ENCODE measurements at places on chromosomes 4 and X. TPM values are rescaled to one million over a fixed set of nuclear protein-coding genes. Genes with fewer than 3 reads are reported as not detected.
A peak's percentile ranks its signal among the peaks of the same experiment; 100 is the strongest.

DNA sequence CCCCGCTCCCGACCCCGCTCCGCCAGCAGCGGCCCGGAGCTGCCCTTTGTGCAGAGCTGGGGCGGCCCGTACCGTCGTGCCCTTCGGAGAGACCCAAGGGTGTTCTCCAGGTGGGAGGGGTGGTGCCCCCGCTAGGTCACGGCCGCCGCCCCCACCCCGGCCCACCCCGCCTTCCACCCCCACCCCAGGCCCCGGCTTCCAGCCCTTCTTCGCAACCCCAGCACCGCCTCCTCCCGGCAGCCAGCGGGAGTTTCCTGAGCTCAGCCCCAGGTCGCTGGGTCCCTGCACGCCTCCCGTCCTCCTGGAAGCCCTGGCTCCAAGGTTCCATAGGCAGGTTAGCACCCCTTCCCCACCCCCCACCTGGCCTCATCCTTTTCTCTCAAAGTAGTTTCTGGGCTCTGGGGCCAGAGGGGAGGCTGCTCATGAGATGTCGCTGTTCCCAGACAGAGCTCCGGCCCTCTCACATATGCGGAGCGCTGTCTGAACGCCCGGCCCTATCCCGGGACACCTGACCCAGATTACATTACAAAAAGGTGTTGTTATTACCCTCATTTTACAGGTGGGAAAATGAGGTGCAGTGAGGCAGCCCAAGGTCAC lies 25.2 kb upstream of the FGFR3 start:
- peak; percentile 42 for DNase-seq

- no peak for DNase-seq
These were observed 1.0 kb upstream of the RELL1 start for GRCh38 chr4:37687194-37687562.

- no peak for DNase-seq
These were observed 20.1 kb upstream of the XPNPEP2 start for GRCh38 chrX:129718676-129719075.

GRCh38 chrX:36978886-36979285 lies 29.3 kb upstream of the FAM47C start:
- DNase-seq = no peak

DNA sequence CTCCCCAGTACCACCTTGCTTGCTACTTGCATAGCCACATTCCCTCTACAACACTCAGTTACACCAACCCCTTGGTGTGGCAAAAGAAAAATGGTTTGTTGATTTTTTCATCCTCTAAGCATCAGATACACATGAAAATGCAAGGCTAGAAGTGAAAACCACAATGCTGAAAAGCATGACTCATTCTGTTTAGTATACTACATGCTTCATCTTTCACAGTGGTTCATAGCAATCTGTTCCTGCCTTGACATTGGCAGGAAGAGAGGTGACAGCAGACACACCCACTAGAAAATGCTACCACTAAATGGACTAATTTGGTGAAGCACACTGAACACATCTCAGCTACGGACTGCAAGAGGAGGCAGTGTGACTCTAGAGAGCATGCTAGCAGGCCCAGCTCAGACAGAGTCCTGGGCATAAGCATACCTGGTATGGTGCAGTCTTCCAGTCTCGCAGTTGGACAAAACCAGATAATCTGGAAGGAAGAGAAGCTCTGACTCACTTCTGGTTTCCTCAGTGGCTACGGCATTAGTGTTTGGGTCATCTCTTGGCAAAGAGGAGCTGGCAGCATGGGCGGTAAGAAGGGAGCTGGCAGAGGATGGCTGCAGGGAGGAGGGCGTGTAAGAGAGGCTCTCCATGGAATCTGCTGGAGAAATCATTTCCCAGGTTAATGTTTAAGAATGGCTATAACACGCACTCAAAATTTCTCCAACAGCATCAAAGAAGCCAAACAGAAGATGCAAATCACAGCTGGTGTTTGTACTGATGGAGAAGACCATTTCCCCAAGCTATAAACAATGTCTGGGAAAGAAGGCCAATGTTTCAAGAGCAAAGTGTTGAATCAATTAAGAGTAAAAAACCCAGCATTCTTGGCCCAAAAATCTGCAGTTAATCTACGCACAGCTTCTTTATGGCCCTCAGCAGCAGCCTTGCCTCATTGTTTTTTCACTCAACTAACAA lies 37.8 kb downstream of the GAB3 start:
- DNase-seq = no peak

DNA sequence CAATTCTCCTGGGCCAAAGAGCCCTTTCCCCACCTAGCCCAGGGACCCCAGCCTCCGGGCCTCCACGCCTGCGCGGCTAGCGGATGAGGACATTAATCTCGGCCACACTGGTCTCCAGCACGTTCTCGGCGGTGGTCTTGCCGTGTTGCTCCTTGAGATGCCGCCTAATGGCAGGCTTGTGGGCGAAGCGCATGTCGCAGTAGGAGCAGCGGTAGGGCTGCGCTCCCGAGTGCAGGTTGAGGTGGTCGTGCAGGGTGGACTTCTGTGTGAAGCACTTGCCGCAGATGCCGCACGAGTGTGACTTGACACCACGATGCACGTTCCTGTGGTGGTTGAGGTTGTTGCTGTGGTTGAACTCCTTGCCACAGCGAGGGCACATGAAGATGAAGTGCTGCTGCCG lies 72.1 kb downstream of the UBE2K start:
- no peak for DNase-seq

DNA sequence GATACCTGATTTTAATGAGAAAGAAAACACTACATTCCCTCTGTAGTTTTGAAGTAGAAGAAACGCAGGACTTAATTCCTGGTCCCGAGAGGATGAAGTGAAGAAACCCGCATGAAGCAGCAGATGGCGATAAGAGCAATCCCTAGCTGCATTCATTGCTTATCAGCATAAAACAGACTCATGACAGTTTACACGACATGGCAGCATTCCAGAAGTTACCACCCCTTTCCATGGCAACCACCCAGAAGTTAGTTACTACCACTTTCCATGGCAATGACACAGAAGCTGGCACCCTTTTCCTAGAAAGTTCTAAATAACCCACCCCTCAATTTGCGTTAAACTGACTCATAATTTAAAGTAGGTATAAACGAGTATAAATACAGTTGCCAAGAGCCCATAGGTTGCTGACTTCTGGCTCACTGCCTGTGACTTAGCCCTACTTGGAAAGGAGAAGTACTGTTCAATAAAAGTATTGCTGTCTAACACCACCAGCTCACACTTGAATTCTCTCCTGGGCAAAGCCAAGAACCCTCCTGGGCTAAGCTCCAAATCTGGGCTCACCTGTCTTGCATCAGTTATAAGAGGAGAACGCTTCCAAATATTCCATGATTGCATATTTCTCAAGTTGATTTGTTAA lies 5.5 kb upstream of the XAGE2 start:
- no peak for DNase-seq

GRCh38 chrX:150575419-150575814 lies 7.0 kb downstream of the MTM1 start:
- DNase-seq = no peak

DNA sequence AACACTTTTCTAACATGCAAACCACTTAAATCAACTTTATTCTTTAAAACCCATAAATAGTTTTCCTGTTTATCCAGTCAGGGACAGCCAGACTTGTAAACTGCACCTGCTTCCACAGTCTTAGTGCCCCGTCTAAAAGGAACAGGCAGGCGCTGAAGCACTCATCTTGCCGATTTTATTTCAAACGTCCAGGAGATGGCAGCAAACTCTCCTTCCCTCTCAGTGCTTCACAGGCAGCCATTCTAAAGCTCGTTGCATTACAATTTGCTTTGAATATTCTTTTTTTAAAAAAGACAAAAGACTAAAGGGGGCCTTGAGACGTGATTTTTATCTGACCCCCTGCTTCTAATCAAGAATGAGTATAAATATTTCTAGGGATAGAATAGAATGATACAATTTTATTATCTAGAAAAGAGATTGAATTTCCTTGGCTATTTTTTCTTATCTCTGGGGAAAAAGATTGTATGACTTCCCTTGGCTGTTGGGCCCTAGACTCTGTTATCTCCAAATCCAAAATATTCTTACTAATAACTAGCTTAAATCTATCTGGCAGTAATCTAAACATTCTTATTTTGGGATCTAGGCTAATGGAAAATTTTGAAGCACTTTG lies 93.6 kb upstream of the MYOZ2 start:
- DNase-seq = peak; percentile 53

DNA sequence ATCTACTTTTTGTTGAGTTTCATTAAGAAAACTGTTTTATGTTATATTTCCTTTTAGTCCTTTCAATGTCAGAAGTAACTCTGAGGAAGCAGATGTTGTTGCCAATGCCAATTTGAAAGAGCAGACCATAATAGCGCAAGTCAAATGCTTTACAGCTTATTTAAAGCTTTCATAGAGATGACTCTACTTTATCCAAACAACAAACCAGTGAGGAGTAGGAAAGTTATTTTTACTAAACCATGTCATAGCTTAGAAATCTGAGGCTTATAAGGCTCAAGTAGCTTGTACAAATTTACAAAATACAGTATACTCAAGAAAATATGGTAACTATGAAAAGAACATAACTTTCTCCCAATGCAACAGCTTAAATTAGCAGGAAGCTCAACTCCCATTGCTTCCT lies 40.1 kb upstream of the SPOCK3 start:
- DNase-seq = no peak

DNA sequence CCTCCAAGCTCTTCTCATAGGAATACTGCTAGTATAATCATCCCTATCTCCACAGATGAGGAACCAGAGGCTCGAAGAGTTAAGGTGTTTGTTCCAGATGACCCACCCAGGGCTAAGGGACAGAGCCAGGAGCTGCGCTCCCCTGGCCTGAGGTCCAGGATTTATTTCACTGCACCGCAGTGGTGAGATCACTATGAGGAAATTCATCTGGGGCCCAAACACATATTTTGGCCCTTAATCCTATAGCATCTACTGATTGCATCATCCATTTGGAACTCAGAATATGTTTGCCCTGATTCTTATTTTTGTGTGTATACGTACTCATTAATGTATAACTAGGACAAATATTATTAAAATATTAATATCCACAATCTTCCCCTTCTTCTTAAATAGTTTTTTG lies 100.1 kb upstream of the RBPJ start:
- DNase-seq = no peak

DNA sequence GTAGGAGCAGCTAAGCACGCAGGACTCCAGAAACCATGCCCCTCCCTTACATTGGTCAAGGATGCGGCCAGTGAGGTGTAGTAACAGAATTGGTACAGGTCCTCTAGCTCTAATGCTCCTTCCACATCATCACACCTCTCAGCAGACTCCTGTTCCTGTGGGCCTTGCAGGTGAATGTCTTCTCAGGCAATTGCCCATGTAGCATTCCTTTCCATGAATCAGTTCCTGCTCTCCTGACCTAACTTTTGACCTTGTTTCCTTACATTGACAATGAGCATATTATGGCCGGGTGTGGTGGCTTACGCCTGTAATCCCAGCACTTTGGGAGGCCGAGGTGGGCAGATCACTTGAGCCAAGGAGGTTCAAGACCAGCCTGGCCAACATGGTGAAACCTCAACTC lies 31.3 kb downstream of the MAP7D3 start:
- no peak for DNase-seq

DNA sequence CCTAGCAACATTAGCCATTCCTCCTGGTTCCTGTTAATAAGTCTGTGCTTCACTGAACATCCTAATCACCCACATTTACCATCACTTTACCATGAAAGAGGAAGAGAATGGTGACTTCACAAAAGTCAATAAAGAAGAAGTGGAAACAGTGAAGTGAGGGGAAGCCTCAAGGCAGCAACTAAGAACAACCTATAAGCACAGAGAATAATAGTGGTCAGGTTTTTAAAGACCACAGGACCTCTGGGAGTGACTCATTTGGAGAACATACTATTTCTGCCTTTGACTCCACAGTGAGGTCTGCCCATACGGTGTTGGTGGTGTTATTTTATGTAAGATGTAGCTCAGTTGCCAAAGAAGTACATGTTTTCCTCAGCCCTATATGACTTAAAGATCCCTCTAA lies 86.0 kb upstream of the TET2 start:
- no peak for DNase-seq

GRCh38 chr4:85747882-85748491 lies 273.0 kb downstream of the ARHGAP24 start:
- DNase-seq = peak; percentile 28

- DNase-seq = no peak
These were observed 278.9 kb downstream of the EPHA5 start for GRCh38 chr4:65391382-65391781.

GRCh38 chr4:45294464-45294863 lies 568.1 kb upstream of the GNPDA2 start:
- no peak for DNase-seq

DNA sequence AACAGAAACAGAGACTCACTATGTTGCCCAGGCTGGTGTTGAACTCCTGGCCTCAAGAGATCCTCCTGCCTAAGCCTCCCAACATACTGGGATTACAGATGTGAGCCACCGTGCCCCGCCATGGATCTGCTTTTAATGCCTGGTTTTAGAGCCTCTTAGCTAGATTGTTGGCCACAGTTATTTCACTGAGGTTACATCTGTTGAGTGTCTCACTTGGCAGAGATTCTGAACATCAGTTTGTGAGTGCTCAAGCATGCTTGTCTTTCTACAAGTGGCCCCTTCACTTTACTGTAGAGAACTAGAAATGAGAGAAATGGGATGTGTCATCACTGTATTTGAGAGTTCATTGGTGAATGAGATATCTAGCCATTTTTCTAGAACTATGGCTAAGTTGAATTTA lies 218.5 kb downstream of the APBB2 start:
- DNase-seq = no peak

DNA sequence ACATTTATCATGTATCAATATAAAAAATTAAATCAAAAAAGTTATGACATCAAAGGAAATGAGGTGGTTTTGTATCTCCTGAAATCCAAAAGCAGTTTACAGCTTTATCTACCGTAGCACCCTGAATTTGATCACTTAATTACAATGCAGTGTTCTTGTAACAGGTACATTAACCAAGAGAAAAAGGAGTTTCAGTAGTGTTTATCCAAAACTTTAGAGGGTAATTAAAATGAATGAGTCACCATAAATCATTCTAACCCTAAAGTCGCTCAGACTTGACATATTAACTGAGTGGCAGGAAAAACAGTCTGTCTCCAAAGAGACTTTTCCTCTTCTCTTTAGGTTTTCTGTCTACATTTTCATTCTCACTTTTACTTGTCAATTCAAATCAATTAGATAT lies 907.6 kb upstream of the EPHA5 start:
- no peak for DNase-seq

GAGE12H gene
- total RNA-seq = not detected

PHKA1 gene
- 42.1 TPM for total RNA-seq

ETDB gene
- total RNA-seq = not detected

KLB gene
- 0.07 TPM for total RNA-seq

EPHA5 gene
- 0.41 TPM for total RNA-seq

Data from adrenal gland (tissue), 19 donors.